ENCODE measurements at places on chromosomes 7 and 10.

- DNase-seq: no peak
Observed at GRCh38 chr7:69681181-69681580, 82.9 kb downstream of the AUTS2 start.

- no peak for DNase-seq
Observed at GRCh38 chr10:75468612-75469005, 37.2 kb downstream of the LRMDA start.

DNA sequence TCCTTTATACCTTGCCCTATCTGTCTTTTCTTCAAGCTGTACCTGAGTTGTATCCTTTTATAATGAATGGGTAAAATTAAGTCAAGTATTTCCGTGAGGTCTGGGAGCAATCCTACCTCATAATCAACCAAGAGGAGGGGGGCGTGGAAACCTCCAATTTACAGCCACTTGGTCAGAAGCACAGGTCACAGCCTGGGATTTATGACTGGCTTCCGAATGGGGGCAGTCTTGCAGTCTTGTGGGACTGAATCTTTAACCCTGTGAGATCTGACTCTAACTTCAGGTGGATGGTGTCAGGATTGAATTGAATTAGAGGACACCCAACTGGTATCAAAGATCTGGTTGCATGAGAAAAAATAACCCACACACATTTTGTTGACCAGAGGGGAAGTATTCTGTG is 23.5 kb upstream of the KCNMA1 start:
- DNase-seq: no peak

- no peak for DNase-seq
Observed at GRCh38 chr7:148135116-148135515, 455.4 kb upstream of the C7orf33 start.

All from OCI-LY7 (cell line).